ENCODE measurements at places on chromosomes 2 and 18.

DNA sequence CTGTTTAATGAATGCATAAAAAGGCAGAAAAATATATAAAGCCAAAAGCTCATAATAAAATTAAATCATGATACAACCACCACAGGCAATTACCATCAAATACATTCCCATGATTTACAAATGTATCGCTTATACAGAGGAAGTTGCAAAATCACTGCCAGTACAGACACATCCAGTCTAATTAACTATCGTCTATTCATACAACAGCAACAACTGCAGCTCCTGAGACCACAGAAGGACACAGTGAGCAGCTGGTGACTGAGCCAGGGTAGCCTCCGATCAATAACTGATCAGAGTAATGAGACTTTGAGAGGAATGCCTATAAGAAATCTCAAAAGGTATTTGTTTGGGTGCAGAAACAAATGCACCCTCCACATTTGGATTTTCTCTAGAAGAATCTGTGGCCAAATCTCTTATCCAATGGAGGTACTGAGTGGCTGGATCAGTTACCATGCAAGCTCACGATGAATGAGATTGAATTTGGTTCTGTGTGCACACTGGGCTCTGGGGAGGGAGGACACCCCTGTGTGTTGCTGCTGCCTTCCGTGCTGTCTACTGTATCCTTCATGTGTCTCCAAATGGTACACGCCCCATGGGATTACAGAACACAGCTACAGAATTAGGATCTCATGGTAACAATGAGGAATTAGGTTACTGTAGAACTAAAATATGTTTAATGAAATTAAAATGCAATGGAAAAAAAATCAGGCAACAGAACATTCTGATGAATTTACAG, 119.6 kb downstream of the MBP start:
- DNase-seq, result no peak

- DNase-seq, result no peak
These were observed 7.3 kb upstream of the HTR2B start for GRCh38 chr2:231132129-231132528.

- no peak for DNase-seq
These were observed 159.9 kb downstream of the LAMA3 start for GRCh38 chr18:23849141-23849540.

DNA sequence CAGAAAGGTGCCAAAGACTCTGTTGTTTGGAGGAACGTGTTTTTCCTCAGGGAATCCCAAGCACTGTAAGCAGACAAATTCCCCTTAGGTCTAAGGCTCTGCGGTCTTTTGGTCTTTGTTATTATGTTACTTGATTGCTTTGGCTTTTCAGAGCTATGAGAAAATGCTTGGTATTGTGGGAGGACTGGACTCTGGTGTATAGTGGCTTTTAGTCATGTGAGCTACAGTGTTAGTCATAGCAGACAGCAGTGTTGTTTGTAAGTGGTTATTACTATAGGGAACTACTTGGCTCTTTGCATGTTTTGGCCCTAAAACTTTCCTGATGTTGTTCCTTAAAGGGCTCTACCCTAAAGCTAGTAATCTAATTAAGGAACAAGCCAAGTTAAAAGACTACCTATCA, 956.2 kb upstream of the LRATD1 start:
- DNase-seq, result no peak

DNA sequence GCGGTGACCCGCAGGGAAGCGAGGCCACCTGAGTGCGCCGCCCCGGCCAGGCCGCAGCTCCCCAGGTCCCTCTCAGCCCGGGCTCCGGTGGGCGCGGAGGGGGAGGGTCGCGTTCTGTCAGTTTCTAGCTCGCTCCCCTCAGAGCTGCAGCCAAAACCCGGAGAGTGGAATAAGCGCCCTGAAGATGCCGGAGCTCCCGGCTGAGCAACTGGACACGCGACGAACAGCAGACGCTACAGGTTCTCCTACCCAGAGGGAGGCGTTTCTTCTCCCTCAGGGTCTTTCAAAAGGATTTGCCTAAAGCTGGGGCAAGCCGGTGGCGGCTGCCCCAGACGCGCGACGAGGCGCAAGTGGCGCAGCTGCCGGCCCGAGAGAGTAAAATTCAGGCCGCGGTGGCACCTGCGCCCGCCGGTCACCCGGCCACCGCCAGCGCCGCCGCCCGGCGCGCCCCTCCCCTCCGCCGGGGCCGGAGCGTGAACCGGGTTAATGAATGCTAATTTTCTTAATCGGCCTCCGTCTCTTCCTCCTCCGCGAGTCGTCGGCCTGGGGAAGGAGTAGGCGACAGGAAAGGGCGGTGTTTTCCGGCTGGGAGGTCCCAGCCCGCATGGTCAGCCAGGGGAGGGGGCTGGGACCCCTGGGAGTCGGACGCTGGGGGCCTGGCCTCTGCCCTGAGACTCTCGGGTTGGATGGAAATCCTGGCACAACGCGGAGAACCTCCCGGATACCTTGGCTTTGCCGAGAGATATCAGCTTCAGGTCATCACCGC, 845 bp upstream of the CDC42EP3 start:
- peak; percentile 72 for DNase-seq

DNA sequence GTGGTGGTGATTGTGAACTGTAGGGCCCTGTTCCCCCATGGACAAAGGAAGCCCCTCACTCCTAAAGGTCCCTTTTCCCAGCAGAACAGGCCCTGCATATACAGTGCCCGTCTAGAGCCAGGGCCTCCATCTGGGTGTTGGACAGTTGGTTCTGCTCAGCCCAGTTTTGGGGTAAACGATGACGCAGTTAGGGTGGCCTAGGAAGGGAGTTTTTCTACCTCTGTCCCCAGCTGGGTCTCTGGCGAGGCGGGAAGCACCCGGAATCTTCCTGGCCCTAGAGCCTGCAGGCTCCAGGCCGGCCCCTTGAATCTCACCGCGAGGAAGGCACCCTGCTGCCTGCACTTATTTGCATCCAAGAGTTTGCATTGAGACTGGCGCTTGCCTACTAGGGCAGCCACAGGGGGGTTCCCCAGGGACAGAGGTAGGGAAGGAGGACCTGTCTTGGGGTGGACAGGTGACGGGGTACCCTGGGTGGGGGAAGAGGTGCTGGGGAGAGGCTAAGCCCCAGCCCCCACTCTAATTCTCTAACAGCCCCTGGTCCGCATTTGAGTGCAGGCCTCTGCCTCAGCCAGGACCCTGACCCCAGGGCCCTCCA, 529 bp upstream of the MTA3 start:
- DNase-seq, result no peak

DNA sequence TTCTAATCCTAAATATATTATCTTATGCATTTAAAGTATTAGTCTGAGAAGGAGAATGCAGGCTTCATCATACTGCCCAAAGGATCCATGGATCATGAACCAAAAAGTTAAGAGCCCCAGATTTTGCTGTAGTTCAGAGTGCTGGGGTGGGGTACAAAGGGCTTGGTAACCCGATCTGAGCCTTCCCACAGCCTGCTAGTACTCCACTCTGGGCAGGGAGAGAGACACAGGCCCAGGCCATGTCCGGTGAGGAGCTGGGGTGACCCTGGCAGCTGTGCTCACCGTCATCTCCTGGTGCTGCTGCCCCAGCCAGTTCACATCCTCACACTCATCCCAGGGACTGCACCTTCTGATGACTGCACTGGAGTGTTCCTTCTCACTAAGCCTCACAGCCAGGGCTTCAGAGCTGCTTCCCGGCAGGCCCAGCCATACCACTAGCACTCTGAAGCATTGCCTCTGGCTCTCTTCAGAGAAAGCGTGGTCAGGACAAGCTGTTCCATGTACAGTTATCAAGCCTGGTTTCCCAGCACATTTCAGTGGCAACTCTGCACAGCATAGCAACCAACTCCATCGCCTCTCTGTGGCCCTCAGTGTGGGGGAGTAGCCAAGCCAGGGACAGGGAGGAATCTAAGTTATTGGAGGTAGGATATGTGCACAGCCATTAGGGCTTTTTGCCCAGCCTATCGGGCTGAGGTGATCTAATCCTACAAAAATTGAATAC, 189.0 kb upstream of the CTAGE1 start:
- DNase-seq, result no peak

- peak; percentile 69 for DNase-seq
These were observed 38.5 kb downstream of the KCTD18 start for GRCh38 chr2:200471324-200471848.

- no peak for DNase-seq
These were observed 16.3 kb downstream of the SULT1C2 start for GRCh38 chr2:108304975-108305374.

DNA sequence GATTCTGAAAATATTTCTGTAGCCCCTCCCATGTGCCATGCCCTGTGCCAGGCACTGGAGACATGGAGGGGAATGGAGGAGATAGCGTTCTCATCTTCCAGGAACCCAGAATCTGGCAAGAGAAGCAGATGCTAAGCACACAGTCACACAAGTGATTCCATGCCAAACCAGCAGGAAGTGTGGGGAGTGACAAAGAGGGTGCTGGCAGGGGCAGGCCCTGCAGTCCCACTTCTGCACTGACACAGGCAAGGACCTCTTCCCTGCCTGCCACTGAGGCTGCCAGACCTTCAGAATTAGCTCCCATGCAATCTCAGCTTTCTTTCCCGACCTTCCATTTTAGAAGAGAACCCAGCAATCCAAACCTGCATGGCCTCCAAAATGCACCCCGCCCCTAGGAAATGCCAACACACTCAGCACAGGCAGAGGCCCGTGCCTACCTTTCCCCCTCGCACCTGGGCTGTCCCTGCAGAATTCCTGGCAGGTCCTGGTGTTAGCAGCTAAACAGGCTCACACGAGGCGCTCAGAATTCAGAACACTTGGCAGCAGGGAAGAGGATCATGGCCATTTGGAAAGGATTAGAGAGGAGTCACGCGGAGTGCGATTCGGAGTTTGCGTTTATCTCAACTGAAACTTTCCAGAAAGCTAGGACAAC, 155.3 kb downstream of the MSH2 start:
- DNase-seq, result no peak

DNA sequence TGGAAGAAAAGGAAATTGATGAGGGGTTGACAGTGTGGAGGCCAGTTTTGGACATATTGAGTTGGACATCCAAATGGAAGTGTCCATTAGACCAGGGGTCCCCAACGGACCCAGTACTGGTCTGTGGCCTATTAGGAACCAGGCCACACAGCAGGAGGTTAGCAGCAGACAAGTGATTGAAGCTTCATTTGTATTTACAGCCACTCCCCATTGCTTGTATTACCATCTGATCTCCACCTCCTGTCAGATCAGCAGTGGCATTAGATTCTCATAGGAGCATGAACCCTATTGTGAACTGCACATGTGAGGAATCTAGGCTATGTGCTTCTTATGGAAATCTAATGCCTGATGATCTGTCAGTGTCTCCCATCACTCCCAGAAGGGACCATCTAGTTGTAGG, 99.1 kb downstream of the MTX2 start:
- DNase-seq, result no peak

- no peak for DNase-seq
These were observed 34.9 kb downstream of the LAMA1 start for GRCh38 chr18:7082671-7083070.

- DNase-seq, result no peak
These were observed 364.3 kb downstream of the PLCL1 start for GRCh38 chr2:198168651-198169050.
